Activated CD8-positive, alpha-beta memory T cell treated with anti-CD3 and anti-CD28 coated beads for 36 hours (primary cell): ENCODE measurements at places on chromosomes 7 and 10. TPM values are rescaled to one million over a fixed set of nuclear protein-coding genes. Genes with fewer than 3 reads are reported as not detected.

The NUTM2A gene
- total RNA-seq: 0.38 TPM

The DDIT4 gene
- total RNA-seq: 391 TPM

The VAX1 gene
- not detected for total RNA-seq

The EIF5AL1 gene
- total RNA-seq: 3.3 TPM

The SPDYE11 gene
- not detected for total RNA-seq

The LIPF gene
- not detected for total RNA-seq

The GJC3 gene
- 0.32 TPM for total RNA-seq

The GFRA1 gene
- not detected for total RNA-seq

The CFAP43 gene
- not detected for total RNA-seq

The PDE6C gene
- total RNA-seq: not detected
